ENCODE measurements at places on chromosomes 2 and 18. TPM values are rescaled to one million over a fixed set of nuclear protein-coding genes. Genes with fewer than 3 reads are reported as not detected.

REG1B gene
- not detected for total RNA-seq

TRIM54 gene
- not detected for total RNA-seq

REEP1 gene
- total RNA-seq = not detected

GCG gene
- not detected for total RNA-seq

DSG4 gene
- not detected for total RNA-seq

YIPF4 gene
- total RNA-seq = 18.1 TPM

TXNDC2 gene
- not detected for total RNA-seq

DTNA gene
- total RNA-seq = not detected

EFHD1 gene
- not detected for total RNA-seq

GTF2A1L gene
- not detected for total RNA-seq

FLACC1 gene
- total RNA-seq = 5.2 TPM

HRH4 gene
- total RNA-seq = not detected

MOCOS gene
- 0.24 TPM for total RNA-seq

ANKAR gene
- 18.0 TPM for total RNA-seq

FSIP2 gene
- total RNA-seq = 0.79 TPM

CREG2 gene
- total RNA-seq = not detected

C1D gene
- total RNA-seq = 22.6 TPM

POTEC gene
- not detected for total RNA-seq

SUMO1 gene
- 84.1 TPM for total RNA-seq
